ENCODE measurements at places on chromosomes 2 and 18.

GRCh38 chr2:3241971-3242746 lies 135.5 kb downstream of the EIPR1 start:
- no peak for DNase-seq

- no peak for DNase-seq
These were observed 81.6 kb upstream of the NFU1 start for GRCh38 chr2:69518841-69519240.

- DNase-seq: no peak
These were observed 1204.0 kb downstream of the DSC3 start for GRCh38 chr18:29838556-29838955.

- DNase-seq: no peak
These were observed 832.0 kb upstream of the ZEB2 start for GRCh38 chr2:145351864-145352425.

All from NCI-H526 (cell line).